Activated T-cell treated with anti-CD3 and anti-CD28 coated beads, Interleukin-2, amount 50 U/mL, for 72 hours (primary cell): ENCODE measurements at places on chromosomes 3 and 15.

DNA sequence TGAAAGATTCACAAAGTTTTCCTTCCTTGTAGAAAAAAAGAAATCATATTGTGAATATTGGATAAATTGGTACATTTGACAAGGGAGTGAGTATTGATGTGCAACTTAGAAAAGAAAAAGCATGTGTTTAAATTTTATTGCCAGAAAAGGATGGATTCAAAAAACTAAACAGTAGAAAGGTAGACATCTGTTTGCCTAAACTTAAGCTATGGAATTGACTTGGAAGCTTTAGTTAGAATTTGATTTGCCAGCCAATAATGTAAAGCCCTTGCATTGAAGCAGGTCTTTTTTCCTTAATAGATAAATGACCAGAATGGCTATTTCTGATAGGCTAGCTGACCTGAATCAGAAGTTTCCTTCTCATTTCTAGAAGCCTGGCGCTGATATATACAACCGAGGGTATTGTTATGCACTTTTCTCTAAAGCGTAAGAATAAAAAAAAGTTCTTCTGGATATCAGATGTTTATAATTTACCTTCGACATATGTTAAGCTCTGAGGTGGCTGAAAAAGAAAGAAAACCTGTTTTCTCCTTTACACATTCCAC is 4.2 kb downstream of the RARB start:
- DNase-seq = no peak

DNA sequence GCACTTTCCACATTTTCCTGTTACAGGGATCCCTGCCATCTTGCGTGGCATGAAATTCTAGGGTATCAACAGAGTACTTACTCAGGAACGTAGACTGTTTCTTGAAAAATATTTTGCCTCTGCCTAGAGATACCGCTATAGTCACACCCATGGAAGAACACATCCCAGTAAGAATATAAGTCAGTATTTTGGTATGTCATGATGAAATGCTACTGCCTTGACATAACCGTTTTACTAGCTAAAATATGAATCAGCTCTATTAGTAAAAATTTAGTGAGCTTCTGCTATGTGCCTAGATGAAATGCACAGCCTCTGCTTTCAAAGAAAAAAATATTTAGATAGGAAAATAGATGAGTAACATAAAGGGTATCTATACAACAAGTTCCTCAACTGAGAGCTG is 276.4 kb downstream of the TBC1D5 start:
- DNase-seq = no peak

GRCh38 chr3:129549006-129549800 is 6.2 kb downstream of the H1-8 start:
- DNase-seq = no peak

DNA sequence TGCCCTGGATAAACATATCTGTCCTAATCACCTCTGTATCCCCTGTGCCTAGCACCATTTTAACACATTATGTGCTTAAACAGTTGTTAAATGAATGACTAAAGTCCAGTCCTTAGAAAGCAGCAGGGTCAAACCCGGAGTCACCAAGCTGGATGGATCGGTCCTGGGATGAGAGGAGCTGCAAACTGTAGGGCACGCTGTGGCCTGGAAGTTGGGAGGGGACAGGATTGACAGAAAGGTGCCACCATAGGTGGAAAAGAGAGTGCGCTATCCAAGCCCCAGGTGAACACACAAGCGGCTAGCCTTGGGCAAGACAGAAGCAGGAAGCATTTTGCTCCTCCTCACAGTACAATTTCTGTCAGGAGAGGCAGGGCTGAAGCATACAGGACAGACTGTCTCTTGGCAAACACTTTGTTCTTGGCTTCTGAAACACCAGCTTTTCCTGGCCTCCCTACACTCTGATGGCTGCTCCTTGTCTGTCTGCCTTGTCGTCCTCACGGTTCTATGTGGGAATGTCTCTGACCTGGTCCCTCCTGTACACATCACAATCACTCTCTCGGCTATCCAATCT is 48.4 kb upstream of the KY start:
- DNase-seq = no peak

- peak; percentile 27 for DNase-seq
Observed at GRCh38 chr15:92914768-92915221, 14.7 kb downstream of the CHD2 start.

DNA sequence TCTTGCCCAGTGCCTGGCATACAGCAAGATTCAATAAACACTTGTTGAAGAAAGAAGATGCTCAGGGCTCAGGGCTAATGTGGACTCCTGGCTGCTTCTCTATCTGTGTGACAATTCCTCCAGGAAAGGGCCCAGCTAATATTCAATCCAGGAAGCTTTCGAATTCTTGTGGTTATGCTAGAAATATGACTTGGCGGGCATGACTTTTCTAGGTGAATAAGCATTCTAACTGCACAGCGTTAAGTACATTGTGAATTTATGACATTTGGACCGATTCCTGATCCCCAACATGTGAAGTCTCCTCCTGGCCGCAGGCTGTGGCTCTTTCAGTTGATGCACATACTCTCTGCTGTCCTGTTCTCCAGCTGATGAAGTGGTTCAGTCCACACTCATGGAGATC is 117.0 kb downstream of the IMPG2 start:
- no peak for DNase-seq

- DNase-seq = no peak
Observed at GRCh38 chr15:75770131-75770530, 57.5 kb upstream of the CSPG4 start.

DNA sequence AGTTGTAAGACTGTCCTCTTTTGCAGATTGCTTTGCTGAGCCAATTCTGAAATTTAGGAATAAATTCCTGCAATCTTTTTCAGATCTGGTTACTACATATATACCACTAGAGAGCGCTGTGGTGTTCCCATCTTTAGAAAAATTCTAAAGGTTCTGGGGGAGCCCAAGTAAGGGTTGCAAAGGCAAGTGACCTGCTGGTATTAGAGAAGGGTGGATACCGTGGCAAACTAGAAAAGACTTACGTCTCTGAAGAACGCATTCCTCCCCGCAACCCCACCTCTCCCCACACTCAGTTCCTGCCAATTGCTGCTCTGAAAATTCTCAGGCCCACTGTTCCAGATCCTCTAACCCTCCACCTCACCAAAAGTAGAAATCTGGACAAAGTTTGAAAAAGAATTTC is 48.5 kb downstream of the EFHB start:
- DNase-seq = peak; percentile 7

DNA sequence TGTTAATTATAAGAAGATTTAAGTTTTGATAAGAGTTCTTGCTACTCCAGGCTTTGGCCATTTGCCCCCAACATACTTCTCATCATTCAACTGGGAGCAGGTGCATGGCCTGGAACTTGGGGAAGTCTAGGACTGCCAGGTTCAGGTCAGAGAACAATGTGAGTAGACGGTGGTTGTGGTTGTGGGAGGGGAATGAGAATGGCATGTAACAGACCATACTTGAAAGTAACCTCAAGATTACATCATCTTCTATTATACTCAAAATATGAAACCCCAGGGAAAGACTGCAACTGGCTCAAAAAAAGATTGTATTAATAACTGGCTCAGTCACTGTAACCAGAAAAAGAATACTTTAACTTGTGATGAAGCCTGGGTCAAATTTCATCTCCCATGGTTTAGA is 364.9 kb upstream of the DPPA4 start:
- DNase-seq = peak; percentile 42

DNA sequence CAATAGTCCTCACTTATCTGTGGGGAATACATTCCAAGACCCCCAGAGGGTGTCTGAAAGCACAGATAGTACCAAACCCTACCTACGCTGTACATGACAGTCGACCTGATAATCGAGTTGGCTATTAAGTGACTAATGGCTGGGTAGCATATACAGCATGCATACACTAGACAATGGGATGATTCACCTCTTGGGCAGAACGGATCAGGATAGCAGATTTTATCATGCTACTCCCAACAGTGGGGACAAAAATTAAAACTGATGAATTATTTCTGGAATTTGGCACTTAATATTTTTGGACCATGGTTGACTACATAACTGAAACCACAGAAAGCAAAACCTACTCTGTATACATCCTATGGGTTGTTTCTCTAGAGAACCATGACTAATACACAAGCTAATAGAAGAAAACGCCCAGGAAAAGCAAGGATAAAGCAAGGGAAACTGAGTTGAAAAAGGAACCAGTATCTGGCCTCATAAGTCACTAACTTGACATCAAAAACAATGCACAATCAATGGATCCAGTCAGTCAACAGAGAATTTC is 15.5 kb downstream of the ATG3 start:
- no peak for DNase-seq

GRCh38 chr15:99110581-99111320 is 5.9 kb downstream of the SYNM start:
- DNase-seq = no peak

DNA sequence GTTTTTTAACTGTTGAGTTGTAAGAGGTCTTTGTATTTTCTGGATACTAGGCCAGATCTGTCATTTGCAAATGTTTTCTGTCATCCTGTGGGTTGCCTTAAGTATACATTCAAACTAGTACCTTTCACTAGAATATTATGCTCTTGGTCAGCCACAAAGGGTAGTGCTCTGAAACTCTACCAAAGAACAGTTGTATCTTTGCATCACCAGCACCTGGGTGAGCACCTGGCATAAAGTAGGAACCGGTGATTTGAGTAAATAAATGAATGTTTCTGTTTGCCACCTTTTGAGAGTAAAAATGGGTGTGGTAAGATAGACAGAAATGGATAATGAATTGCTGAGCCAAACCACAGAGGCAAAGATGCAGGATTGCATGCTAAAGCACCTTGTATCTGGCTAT is 98.7 kb downstream of the SLCO3A1 start:
- DNase-seq = no peak

DNA sequence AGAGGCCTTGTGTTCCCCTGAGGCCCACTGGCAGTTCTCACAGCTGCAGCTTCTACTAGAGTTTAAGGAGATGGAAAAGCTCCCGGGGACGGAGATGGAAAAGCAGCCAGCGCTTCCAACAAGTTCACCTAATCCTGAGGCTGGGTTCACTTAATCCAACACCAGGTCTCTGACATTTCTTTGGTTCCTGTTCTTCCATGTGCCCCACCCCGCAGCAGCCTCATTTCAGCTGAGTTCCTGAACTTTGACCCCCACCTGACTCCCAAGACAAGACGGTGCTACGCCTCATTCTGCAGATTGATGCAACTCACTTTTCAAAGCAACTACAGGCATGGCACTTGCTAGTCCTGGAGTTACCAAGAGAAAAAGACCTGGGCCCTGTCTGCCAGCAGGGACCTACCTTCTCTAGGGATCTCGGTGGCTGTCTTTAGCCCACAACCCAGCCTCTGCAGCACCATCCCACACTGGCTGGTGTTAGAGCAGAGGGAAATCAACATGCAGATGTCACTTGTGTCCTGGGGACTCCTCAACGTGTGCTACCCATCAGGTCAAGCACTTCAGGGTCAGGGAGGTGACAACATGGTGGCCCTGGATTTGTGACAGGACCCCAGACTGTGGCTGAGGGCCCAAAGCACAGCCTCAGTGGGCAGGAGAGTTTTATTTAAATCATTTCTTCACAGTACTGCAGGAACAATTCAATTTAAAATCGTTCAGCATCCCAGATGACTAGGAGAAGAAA is 406.1 kb downstream of the VPS13C start:
- DNase-seq = no peak

DNA sequence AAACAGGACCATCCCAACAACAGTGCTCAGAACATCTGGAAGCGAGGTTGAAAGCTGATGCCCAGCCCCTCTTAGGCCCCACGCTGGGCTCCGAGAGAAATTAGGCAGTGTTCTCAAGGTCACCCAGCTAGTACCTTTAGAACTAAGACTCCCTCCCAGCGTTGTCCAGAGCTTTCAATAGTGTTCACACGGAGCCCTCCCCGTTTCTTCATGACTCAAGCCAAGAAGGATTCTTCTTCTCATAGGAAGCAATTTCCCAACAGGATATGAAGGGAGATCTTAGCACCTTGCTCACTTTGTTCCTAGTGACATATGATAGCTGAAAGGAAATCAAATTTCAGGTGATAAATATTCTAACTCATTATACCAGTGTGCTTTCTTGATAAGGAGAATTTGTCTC is 244.2 kb upstream of the ST8SIA2 start:
- DNase-seq = no peak

- no peak for DNase-seq
Observed at GRCh38 chr15:73910522-73911303, 15.5 kb upstream of the LOXL1 start.

- DNase-seq = no peak
Observed at GRCh38 chr15:53159458-53159857, 369.3 kb upstream of the ONECUT1 start.

GRCh38 chr3:190227064-190227463 is 95.2 kb downstream of the CLDN1 start:
- DNase-seq = no peak

DNA sequence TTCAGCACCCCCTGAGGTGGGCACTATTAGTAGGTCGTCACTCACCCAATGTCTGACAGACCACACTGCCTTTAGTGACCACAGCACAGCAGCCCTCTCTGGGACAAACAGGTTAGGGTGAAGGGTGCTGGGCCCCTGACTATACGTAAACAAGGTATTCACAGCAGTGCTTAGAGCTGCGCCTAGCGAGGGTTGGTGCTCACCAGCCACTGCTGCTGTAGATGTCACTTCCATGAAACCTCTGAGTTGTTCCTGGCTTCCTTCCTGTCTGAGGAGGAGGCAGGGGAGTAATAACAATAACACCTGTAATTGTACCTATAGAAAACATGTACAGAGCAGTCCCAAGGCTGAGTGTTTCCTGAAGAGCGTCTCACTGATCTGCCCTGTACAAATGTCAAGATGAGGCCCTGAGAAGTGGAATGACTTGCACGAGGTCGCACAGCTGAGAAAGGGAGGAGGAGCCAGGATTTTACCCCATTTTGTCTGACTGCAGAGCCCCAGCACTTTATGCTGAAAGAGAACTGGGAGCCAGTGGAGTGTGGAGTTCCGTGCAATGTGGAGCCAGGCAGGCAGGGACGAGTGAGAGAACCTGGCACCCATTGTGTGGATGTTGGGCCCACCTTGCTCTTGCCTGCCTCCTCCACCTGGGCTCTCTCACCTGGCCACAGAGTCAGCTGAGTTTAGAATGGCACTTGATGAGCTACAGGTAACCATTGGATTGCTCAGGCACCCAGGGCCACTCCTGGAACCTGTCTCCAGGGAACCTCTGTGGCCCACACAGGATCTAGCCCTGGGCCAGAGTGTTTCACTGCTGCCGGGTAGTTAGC is 93.8 kb downstream of the DNAJB8 start:
- peak; percentile 9 for DNase-seq

GRCh38 chr3:185758912-185759311 is 65.9 kb downstream of the IGF2BP2 start:
- no peak for DNase-seq
